ENCODE measurements at places on chromosomes 2 and 18.

GRCh38 chr2:110991911-110992310 lies 128.8 kb upstream of the BCL2L11 start:
- DNase-seq, result no peak

GRCh38 chr2:231573096-231573495 lies 19.6 kb upstream of the TEX44 start:
- no peak for DNase-seq

GRCh38 chr2:49177194-49177593 lies 22.9 kb upstream of the FSHR start:
- no peak for DNase-seq

- DNase-seq, result no peak
These were observed 60.9 kb upstream of the DSEL start for GRCh38 chr18:67577386-67577785.

DNA sequence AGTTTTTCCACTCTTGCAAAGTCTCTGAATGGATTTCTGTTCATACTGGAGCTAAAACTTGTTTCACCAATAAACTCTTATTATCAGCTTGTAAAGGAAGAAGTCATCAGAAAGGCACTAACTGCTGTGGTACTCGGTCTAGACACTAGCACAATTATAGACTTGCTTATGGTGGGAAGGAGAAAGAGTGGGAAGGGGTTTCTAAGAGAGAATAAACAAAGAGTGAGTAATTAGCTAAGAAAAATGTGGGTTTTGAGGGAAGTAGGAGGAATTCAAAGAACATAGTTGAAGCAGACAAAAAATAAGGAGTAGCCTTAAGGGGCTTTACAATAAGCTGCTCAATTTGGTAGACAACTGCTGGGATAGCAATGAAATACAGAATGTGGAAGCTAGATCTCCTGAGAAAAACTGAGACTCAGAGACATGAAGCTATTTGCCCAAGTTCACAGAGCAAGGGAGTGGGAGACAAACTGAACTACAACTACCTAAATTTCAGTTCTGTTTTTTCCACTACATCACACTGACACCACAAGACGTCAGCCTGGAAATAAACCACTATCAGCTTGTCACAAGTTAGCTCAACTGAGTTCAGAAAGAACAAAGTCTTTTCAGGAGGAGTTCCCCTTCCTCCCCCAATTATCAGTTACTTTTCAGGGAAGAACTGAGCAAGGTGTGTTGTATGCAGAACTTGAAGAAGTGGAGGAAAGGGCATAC lies 59.7 kb downstream of the MAP4K3 start:
- DNase-seq, result peak; percentile 56

GRCh38 chr2:74447230-74447999 lies 5.7 kb upstream of the RTKN start:
- no peak for DNase-seq

DNA sequence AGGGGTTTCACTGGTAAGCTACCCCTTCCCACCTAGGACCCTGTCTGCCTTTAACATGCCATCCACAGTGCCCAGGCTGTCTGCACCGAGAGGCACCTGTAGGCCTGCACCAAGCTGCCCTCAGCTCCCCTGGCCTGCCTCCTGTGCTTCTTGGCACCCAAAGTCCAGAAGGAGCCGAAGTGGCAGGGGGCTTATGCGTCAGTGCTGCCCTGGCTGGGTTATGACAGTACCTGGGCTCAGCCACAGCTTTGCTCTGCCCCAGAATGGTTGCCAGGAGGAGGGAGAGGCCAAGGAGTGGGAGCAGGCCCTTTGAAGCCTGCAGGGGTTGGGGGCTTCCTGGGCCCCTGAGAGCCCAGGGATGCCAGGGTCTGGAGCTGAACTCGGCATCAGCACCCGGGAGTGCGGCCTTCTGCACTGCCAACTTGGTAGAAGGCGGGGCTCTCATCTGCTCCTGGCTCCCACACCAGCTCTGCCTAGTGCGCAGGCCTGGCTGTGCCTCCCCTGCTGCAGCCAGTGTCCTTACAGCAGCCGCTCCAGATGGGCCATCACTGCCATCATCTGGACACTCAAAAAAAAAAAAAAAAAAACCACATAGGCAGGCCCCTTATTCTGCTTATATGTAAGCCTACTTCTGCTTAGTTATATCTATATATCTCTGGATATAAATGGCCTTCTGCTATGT lies 155.4 kb downstream of the THSD7B start:
- DNase-seq, result no peak

GRCh38 chr2:74690571-74690970 lies 36.5 kb downstream of the SEMA4F start:
- peak; percentile 80 for DNase-seq

DNA sequence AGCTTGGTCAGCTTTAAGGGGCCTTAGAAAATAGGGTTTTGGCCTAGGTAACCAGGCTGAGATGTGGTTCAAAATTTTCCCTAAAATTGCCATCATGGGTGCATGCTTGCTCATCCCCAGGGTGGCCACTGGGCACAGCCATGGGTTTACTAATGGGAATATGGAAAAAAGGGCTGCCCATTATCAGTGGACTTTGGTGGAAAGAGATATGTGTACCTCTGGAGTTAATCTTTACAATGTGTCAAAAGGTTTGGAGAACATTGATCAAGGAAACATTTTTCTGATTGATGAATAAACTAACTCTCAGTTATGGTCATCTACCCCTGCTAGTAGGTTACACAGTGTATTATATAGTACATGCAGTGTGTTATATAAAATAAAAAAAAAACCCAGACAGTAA lies 13.1 kb downstream of the KDM3A start:
- no peak for DNase-seq

- DNase-seq, result peak; percentile 9
These were observed 1.5 kb upstream of the CERKL start for GRCh38 chr2:181658444-181658843.

GRCh38 chr2:199131136-199131655 lies 326.5 kb downstream of the SATB2 start:
- DNase-seq, result no peak

DNA sequence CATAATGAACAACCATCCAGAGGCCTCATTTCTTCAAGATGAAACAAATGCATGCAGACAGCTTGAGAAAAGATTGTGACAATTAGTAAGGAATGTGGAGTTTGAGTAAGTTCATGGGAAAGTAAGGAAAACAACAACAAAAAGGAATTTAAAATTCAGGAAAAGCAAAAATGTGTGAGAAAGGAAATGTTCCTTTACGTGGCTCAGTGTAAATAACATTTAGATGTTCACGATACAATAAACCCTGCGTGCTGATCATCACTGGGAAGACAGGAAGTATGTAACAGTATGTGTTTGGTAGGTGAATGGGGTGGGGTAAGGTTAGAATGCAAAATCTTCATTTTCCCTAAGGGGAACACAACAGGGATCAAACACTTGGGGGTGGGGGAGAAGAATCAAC lies 72.7 kb downstream of the TRIP12 start:
- no peak for DNase-seq

- DNase-seq, result no peak
These were observed 1200.8 kb upstream of the GYPC start for GRCh38 chr2:125455110-125455509.

All from NB4 (cell line).